ENCODE measurements at places on chromosomes 16 and 17. TPM values are rescaled to one million over a fixed set of nuclear protein-coding genes. Genes with fewer than 3 reads are reported as not detected.

DNA sequence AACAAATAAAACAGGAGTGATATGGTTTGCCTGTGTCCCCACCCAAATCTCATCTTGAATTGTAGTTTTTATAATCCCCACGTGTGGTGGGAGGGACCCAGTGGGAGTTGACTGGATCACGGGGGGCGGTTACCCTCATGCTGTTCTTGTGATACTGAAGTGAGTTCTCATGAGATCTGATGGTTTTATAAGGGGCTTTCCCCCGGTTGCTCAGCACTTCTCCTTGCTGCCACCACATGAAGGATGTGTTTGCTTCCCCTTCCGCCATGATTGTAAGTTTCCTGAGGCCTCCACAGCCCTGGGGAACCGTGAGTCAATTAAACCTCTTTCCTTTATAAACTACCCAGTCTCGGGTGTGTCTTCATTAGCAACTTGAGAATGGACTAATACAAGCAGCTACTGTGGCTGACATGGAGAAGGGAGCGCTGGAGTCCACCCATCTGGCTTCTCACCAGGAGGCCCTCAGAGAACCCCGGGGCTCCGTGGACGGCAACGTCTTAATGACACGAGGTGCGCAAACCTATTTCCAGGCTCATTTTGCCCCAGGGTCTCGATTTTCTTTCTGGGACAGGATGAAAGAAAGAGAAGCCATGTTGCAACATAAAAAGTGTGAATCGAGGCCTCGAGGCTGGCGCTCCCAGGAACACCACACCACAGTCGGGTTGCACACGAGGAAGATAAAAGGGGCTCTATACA is 129.5 kb downstream of the DYNLRB2 start:
- H3K27me3 ChIP-seq, result no peaks in the 10 kb centered on the region
- no peaks in the 10 kb centered on the region for H3K4me1 ChIP-seq
- DNase-seq, result no peak
- H3K36me3 ChIP-seq, result no peaks in the 10 kb centered on the region
- H3K27ac ChIP-seq, result no peak overlapping the region

DNA sequence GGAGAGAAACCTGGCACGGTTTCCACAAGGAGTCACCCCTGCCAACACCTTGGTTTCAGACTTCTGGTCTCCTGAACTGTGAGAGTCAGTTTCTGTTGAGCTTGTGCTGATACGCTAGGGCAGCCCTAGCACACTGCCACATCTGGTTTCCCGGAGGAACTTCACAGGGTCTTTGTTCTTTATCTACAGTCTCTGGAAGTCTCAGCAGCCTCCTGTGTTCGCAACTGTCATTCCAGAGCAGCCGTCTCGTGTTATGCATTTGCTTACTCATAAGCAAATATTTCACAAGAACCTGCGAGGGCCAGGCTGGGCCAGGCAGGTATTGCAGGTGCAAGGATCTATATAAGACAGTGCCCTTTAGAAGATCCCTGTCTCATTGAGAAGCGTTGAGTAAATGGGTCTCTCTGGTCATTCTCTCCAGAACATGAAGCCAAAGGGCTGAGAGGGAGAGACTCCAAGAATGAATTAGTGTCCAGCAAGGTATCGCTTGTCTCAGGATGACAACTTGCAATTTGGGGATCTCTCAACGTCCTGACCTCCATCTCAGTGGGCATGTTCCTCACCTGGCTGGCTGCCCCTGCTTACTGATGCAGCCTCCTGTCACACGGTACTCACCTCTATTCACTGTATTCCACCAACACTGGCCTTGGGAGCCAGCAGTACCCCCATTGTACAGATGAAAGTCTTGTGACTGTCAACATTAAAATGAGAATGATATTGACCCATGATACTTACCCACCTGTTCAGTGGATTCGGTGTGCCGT is 141.2 kb downstream of the WWOX start:
- peak; percentile 52 for DNase-seq
- H3K4me1 ChIP-seq, result peaks cover 28% of the 10 kb centered on the region
- no peaks in the 10 kb centered on the region for H3K27me3 ChIP-seq
- peak overlapping the region; percentile 65 for H3K27ac ChIP-seq

GRCh38 chr17:45298546-45299285 is 18.1 kb downstream of the MAP3K14 start:
- no peaks in the 10 kb centered on the region for H3K27me3 ChIP-seq
- no peaks in the 10 kb centered on the region for H3K36me3 ChIP-seq
- H3K4me1 ChIP-seq, result peaks cover 65% of the 10 kb centered on the region
- no peak for DNase-seq

GRCh38 chr16:46691726-46692125 is 2.3 kb downstream of the ORC6 start:
- DNase-seq, result no peak
- H3K4me1 ChIP-seq, result no peaks in the 10 kb centered on the region
- H3K27me3 ChIP-seq, result no peaks in the 10 kb centered on the region
- no peaks in the 10 kb centered on the region for H3K36me3 ChIP-seq

- no peak overlapping the region for H3K4me3 ChIP-seq
- H3K27me3 ChIP-seq, result no peaks in the 10 kb centered on the region
- DNase-seq, result no peak
- H3K27ac ChIP-seq, result no peak overlapping the region
- no peaks in the 10 kb centered on the region for H3K4me1 ChIP-seq
- H3K36me3 ChIP-seq, result no peaks in the 10 kb centered on the region
These were observed 29.0 kb upstream of the SSTR2 start for GRCh38 chr17:73135766-73136165.

MSLN gene
- 0.96 TPM for polyA plus RNA-seq

KRT33B gene
- not detected for polyA plus RNA-seq

All from pancreas (tissue), 10 donors.